GM13976 (cell line): ENCODE measurements at places on chromosomes 4 and X.

DNA sequence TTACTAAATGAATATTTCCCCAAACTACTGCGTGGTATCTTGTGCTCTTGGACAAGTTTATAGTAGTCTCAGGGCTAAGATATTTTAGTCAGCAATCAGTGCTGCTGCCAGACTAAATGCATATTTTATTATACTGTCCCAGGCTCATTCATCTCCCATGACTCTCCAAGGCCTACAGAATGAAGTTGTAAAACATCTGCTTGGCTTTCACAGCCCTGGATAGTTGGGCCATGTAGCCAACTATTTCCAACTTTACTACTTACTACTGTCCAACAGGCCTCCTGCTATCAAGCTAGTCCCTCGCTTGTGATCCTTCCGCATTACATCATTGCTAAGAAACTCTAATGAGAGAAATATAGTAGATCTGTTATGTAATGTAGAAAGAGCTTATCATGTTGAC lies 31.4 kb downstream of the MAGEB16 start:
- DNase-seq, result no peak

DNA sequence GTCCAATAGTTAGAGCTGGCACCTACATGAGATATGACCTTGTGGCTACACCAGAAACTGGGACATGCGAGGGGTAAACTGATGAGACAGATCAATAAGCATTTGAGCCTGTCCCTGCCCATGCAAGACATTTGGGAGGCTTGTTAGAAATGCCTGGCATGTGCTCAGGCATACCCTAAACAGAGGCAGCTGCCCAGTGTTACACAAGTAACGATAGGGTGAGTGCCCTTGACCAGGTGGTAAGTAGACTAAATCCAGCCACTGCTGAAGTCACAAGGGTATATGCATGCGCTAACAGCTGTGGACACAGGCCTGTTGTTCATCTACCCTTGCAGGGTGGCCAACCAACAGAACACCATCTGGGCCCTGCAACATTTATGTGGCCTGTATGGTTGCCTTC lies 56.1 kb upstream of the CCDC149 start:
- no peak for DNase-seq

DNA sequence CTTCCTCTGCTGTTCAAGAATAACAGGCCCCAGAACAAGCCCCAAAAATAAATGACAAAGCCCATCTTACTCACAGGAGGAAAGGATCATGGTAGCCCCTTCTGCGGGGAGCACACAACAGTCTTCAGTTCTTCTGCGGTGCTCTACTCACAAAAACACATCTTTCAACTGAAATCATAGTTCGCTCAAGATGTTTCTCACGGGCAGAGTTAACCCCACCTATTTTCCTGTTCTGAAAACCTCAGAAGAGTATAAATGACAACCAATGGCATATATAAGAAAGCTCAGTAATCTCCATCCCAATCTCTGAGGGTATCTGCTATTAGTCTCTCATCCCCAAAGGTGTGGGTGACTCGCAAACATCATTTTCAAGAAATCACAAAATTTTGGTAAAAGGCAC lies at the start of gene TXK:
Gene TXK, minus strand, starts transcription at position 170 of the 400 bp plus-strand sequence. Its CDS starts 80 bp downstream, at position 90.
- no peak for DNase-seq

- DNase-seq, result no peak
Observed at GRCh38 chr4:23202712-23203247, 510.0 kb downstream of the GBA3 start.

GRCh38 chr4:1061760-1062159 lies 50.3 kb downstream of the FGFRL1 start:
- no peak for DNase-seq
